NCI-H187 treated with DMSO at 0.1 percent for 48 hours (cell line): ENCODE measurements at places on chromosomes 11 and 22.

- DNase-seq, result no peak
Observed at GRCh38 chr11:84188521-84188920, 902.4 kb upstream of the CCDC90B start.

GRCh38 chr11:61546663-61547062 lies 34.2 kb downstream of the SYT7 start:
- no peak for DNase-seq

DNA sequence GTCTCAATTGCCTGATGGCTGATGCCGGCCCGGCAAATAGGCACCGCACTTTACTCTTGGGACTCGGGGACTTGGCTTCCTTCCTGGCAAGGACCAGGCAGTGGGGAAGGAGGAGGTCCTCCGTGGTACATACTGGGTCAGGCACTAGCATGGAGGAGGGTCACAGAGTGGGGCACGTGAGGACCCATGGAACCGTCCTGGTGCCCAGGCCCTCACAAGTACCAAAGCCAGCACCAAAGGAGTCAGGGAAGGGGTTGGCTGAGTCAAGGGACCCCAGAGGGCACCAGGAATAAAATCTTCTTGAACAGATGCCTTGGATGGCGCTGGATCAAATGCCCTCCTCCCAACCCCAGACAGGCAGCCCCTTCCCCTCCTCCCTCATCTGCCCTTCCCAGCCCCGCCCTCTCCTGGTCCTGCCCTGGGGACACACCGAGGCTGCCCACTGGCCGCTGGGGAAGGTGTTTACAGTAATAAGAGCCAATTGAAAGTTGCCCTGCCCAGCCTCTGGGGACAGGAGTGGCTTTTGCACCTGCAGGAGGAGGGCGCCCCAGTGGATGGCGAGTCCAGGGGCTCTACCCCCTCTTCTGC lies 5.6 kb upstream of the CARNS1 start:
- DNase-seq, result no peak

- DNase-seq, result no peak
Observed at GRCh38 chr11:2304506-2305139, 2.8 kb downstream of the TSPAN32 start.

DNA sequence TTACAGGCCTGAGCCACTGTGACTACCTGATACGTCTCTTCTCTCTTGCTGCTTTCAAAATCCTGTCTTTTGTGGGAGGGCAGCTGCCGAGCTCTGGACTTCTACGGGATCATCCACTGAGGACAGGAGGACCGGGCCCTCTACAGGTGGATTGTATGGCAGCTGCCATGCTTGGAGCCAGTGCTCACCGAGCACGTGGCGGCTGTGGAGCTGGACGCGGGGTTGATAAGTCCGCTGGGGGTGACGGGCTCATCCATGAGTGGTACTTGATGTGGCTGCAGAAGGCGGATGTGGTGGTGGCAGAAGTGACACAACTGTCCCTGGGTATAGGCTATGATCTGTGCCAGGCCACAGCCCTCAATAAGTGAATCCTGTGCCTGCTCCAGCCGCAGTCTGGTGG lies 1.8 kb upstream of the CYP2D6 start:
- no peak for DNase-seq

- no peak for DNase-seq
Observed at GRCh38 chr11:61969838-61970662, 2.6 kb upstream of the FTH1 start.
